Fibroblast of lung (primary cell): ENCODE measurements at places on chromosomes 3 and 15. TPM values are rescaled to one million over a fixed set of nuclear protein-coding genes. Genes with fewer than 3 reads are reported as not detected.

PP2D1 gene
- total RNA-seq = not detected in 2 replicates

PRRT3 gene
- 1.5 and 3.8 TPM in 2 replicates for total RNA-seq

CPLX3 gene
- total RNA-seq = not detected in 2 replicates

CLRN1 gene
- total RNA-seq = not detected in 2 replicates

UACA gene
- 107 and 187 TPM in 2 replicates for total RNA-seq

CCR1 gene
- total RNA-seq = 1.3 and 6.6 TPM in 2 replicates

ITGA11 gene
- total RNA-seq = 29.6 and 43.7 TPM in 2 replicates

KNL1 gene
- total RNA-seq = 2.1 and 5.0 TPM in 2 replicates

NEK10 gene
- total RNA-seq = 16.4 and 23.0 TPM in 2 replicates

CORO2B gene
- 15.7 and 25.3 TPM in 2 replicates for total RNA-seq

CD80 gene
- total RNA-seq = under 0.01 TPM in 2 replicates

- no peak for DNase-seq
Observed at GRCh38 chr15:51270706-51271105, 67.7 kb downstream of the CYP19A1 start.

DNA sequence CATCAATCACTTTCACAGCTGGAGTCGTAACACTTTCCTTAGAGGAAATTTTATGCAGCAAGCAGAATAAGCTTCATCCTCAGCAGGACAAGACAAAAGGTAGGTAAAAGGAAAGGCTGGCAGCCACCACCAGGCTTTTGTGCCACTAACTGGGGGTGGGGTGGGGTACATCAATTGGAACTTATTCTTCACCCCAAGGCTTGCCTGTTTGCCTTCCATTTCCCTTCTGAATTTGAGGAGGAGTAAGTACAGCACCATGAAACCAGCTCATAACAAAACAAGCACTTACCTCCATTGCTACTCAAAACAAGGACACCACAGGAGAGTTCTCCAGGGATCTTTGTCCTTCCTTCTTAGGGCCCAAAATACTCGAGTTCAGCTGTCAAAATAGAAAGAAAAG lies 296.8 kb downstream of the ARRDC4 start:
- DNase-seq = no peak

DNA sequence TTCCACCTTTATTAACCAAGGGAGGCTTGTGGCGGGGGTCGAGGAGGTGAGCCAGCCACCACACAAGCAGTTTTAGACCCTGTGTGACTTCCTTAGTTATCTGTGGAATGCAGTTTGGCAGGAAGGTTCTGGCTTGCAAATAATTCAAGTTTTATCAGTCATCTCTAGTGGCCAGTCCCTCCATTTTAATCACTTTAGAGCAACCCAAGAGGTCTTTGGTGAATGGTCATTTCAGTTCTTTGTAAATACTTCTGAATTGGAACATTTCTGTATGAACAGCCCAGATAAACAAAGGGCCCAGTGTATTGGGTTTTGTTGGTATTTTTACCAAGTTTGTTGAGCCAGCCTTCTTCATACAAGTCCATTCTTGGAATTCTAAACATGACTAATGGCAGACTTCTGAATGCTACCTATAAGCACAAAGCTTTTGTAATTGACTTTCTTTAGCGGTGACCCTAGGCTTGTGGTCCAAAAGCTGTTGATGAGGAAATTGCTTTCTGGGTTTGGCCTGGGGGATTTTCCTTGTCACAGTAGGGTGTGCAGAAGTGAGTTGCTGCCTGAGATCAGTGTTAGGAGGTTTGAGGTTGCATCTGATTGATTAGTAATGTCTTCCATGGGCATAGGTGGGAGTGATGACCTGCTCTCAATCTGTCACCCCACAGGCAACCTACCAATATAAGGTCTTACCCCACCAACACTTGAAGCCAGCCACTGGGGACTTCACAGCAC lies 193.3 kb upstream of the TOPAZ1 start:
- DNase-seq = peak; percentile 69

- peak; percentile 45 for DNase-seq
Observed at GRCh38 chr15:88894819-88895767, at the start of gene HAPLN3. Gene HAPLN3, minus strand, starts transcription at chr15:88895544. Its CDS starts 8,246 bp downstream, at chr15:88887298.

GRCh38 chr3:161413127-161413854 lies 42.0 kb upstream of the SPTSSB start:
- peak; percentile 60 for DNase-seq

- DNase-seq = no peak
Observed at GRCh38 chr15:38883987-38884386, 319.4 kb upstream of the RASGRP1 start.

DNA sequence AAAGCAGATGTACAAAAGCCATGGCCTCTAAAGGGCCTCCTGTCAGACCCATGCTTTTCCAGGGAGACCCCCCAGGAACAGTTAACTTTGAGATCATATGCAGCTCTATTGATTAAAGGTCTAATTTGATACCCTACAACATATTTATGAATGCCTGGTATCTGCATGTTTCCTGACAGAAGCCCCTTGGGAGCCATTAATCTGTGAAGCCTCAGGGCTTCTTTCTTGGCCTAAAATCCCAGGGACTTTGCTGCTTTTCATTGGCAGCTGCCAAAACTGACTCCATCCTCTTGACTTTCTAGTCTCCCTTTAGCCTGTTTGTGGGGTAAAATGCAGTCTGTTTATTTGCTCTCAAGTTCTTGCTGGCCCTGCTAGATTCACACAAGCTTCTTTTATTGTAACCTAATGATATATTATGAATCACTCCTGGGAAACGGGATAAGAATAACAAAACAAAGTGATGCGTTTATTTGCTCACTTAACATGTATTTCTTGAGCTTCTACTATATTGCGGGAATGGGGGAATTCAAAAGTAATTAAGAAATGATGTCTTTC lies 257.0 kb downstream of the LSAMP start:
- DNase-seq = peak; percentile 41

- peak; percentile 98 for DNase-seq
Observed at GRCh38 chr3:15287565-15288330, 44.6 kb downstream of the SH3BP5 start.

GRCh38 chr15:63045879-63046278 lies 3.3 kb downstream of the TPM1 start:
- DNase-seq = no peak

DNA sequence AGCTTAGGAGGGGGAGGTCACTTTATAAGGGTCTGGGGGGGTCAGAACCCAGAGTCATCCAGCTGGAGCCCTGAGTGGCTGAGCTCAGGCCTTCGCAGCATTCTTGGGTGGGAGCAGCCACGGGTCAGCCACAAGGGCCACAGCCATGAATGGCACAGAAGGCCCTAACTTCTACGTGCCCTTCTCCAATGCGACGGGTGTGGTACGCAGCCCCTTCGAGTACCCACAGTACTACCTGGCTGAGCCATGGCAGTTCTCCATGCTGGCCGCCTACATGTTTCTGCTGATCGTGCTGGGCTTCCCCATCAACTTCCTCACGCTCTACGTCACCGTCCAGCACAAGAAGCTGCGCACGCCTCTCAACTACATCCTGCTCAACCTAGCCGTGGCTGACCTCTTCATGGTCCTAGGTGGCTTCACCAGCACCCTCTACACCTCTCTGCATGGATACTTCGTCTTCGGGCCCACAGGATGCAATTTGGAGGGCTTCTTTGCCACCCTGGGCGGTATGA lies at the start of gene RHO:
Gene RHO, plus strand, starts transcription at position 51 of the 512 bp plus-strand sequence. Its CDS starts 95 bp downstream, at position 146.
- no peak for DNase-seq

DNA sequence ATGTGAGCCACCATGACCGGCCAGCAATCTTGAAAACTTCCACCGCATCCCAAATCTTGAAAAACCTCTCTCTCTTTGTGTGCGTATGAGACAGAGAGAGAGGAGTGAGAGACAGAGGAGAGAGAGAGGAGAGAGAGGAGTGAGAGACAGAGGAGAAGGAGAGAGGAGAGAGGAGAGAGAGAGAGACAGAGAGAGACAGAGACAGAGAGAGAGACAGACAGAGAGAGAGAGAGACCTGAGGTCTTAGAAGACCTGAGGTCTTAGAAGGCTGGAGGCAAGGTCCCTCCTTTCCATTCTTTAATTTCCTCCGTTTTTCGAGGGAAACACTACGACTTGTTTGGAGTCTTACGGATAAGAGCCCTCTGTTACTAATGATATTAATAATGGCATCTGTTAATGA lies 39.5 kb downstream of the TMEM40 start:
- DNase-seq = no peak

DNA sequence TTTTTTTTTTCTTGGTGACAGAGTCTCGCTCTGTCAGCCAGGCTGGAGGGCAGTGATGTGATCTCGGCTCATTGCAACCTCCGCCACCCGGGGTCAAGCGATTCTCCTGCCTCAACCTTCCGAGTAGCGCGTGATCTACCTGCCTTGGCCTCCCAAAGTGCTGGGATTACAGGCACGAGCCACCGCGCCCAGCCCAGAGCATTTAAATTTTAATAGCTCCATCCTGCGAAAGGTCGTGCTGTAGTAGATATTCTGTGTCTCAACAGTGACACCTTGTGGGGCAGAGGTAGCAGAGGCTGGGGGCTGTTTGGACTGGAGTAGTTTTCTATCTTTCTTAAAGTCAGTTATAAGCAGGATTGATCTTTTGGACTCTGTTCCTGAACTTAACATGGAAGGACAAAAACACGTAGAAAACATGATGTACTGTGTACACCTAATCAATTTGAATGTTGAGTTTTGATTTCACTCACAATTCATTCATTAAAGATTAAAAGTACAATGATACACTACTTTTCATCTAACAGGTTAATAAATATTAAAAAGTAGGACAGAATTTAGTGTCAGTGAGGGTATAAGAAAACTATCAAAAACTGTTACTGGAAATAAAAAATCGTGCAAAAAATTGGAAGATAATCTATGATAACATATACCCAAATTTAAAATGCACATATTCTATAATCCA lies 11.0 kb upstream of the PDCD6IP start:
- peak; percentile 62 for DNase-seq

DNA sequence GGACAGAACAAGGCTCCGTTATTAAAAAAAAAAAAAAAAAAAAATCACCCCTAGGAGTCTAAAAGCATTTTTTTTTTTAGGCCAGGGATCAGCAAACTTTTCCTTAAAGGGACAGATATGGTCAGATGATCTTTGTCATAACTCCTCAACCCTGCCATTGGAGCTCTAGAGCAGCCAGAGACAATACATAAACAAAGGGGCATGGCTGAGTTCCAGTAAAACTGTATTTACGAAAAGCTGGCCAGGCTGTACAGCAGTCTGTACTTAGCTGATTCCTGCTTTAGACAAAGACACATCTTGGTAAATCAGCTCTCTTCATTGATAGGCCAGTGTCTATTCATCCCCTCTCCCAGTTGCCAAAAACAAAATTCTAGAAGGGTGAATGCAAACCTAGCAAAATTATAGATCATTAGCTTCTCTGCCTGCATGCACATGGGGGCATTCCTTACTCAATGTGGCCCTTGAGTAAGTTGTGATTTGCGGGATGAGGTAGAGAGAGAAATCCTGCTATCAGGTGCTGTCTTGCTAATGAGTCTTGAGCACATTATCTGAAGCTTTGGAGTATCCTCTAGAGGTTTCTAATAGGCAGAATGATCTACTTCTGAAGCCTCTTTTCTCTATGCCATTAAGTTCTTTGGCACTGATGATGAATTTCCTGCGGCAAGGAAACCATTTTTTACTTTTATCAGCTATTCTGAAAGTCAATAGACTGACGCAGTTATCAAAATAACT lies 35.2 kb downstream of the SENP8 start:
- no peak for DNase-seq

DNA sequence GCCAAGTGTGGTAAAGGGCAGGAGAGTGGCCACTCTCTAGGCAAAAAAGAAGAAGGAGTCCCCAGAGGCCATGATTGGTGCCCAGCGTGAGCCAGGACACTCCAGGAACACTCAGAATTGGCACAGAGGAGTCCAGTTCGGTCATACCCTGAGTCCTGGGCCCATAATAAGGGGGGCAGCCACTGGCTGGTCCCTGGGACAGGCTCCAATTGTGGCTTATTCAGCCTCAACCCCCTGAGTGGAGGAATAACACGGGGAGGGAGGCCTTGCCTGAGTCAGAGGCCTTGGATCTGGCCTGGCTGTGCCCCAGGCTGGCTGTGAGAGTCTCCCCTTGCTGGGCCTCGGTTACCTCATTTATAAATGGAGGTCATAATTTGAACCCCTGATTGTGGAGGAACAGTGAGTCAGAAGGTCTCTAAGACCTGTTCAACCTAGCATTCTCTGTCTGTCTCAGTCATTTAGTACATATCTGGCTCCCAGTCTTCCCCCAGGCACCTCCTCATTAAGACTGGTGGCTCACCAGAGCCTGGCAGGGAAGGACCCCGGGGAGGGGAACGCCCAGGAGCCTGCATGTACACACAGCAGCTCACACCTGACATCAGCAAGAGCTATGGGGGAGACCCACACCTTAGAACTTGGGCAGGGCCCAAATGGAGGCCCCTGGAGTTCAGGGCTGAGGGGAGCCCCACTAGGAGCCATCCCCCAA lies 95.9 kb upstream of the ATP2B2 start:
- no peak for DNase-seq

- DNase-seq = no peak
Observed at GRCh38 chr3:56389183-56389830, 79.0 kb downstream of the ERC2 start.

- peak; percentile 43 for DNase-seq
Observed at GRCh38 chr3:186493525-186494255, 50.5 kb downstream of the CRYGS start.

DNA sequence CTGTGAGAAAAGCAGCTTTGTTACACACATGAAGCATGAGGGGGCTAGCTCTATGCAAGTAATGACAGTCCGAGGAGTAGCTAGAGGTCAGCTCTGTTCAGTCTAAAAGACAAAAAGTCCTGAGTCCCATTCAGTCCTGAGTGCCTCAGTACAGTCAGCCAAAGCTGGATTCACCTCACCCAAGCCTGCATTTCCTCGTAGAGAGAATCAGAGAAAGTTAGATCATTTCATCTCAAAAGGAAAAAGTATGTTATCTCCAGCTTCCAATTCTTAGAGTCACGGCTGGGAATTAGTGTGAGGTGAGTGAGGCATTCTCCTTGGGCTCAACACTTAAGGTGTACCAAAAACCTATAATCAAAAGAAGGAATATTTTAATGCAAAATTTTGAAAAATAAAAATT lies 5.9 kb upstream of the ACP3 start:
- DNase-seq = no peak

DNA sequence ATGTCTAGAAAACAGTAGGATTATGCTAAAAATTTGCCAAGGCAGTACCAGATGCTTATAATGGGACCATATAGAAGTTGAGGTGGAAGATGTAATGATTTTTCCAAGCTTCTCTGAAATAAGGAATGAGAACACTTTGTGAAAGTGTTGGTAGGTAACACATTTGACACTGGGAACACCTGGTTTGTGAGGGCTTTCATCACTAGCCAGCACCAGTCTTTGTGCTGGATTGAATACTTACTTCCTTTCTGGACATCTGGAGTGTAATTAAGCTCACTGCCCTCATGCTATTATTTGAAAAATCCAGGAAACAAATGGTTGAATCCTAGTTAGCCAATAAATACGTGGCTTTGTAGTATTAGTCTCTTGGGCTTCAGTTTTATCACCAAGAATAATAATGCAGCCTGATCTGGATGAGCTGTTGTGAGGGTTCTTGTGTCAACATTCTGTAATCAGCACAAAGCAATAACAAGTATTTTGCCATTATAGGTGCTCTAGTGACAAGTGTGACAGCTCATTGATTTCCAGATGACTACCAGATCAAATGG lies 12.9 kb downstream of the CCDC80 start:
- DNase-seq = no peak

- DNase-seq = no peak
Observed at GRCh38 chr15:57551715-57552677, 39.7 kb upstream of the MYZAP start.

GRCh38 chr3:79369306-79369705 lies 398.5 kb downstream of the ROBO1 start:
- peak; percentile 18 for DNase-seq
